Midbrain (tissue), 1 donor: ENCODE measurements at places on chromosomes 2 and 18.

GRCh38 chr18:58496937-58497336 is 132.0 kb downstream of the ALPK2 start:
- DNase-seq = no peak

DNA sequence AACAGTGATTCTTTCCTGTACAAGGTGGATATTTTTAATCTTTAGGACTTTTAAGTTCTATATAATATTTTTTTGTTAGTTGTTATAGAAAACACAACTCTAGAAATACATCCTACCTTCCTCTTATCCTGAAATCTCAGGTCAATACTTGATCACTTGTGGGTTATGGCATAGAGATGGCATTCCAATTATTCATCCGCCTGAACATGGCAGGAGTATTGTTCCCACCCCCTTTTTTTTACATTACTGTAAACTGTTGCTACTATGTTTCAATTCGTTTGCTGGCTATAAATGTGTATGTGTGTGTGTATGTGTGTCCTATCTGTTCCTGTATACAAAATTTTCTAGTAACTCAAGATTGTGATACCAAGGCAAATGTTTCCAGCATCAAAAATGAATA is 43.3 kb upstream of the FN1 start:
- DNase-seq = no peak

GRCh38 chr18:13900633-13901032 is 14.7 kb downstream of the MC2R start:
- DNase-seq = no peak

- DNase-seq = no peak
Observed at GRCh38 chr2:134260713-134261112, 6.8 kb downstream of the MGAT5 start.

DNA sequence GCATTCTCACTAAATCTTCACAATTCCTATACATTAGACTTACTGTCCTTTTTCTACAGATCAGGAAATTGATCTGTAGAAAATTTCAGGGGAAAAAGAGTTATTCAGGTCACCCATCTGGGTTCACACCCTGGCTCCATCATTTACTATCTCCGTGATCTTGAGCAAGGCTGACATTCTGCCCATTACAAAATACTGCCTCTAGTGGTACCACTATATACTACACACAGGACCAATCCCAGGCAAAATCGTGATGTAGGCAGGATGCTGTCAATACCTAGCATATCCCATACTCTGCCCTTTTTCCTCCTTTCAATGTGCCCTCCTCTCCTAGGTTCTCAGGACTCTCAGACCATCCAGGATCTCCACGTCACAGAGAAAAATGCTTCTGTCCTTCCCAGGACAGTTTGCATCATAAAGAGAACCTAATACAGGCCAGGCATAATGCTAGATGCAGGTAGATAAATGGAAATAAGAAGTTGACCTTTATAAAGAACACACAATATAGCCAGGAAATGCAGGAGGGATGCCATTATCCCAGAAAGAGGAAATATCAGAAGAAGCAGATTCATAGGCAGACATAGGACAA is 101.9 kb downstream of the CDH20 start:
- peak; percentile 10 for DNase-seq

DNA sequence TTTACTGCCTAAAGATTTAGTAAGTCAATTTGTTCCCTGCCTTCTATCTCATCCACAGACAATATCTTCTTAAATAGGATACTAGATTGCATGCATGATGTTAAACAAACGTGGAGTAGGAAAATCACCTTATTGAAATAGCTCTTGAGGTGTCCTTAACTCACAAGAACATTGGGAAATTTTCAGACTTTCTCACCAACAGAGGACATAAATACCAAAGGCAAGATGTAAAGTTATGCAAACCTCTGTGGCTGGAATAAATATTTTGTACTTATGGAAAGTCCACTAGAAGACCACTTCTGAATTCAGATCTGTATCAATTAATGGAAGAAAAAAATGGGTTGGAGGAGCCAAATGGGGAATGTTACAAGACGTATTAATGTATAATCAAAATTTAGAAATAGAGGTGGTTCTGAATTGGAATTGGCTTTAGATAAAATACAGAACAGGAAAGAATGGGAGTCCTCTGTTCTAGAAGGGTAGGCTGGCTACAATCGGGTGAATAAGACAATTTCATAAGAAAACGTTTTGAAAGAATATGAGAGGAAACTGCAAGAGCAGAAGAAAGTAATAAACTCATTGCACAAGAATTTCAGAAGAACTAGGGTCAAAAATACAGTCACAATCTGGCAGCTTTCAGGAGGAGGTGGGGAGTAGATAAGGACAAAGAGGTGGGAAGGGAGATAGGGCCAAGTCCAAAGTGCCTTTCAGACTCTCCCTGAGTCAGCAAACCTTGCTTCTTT is 69.3 kb upstream of the FN1 start:
- DNase-seq = no peak

- no peak for DNase-seq
Observed at GRCh38 chr2:23219666-23220065, 165.3 kb upstream of the KLHL29 start.

GRCh38 chr2:95390272-95390880 is 12.1 kb upstream of the FAHD2A start:
- no peak for DNase-seq

GRCh38 chr2:240787521-240788472 is 32.2 kb downstream of the KIF1A start:
- DNase-seq = no peak

DNA sequence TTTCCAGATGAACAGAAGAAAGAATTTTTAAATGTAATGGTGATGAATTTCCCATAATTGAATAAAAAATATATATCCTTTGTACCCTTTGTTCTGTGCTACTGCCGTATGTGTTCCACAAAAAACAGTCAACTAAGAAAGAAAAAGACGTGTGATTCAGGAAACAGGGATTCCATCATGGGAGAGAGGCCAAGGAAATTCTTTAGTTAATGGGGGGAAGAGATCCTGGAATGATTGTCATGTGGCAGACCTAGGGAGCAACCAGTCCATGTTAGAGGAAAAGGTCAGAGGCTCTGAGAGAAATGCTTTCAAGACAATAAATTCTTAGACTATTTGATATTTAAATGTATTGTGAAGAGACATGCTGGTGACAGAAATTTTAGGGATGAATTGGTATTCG is 76.6 kb downstream of the CPO start:
- DNase-seq = no peak

DNA sequence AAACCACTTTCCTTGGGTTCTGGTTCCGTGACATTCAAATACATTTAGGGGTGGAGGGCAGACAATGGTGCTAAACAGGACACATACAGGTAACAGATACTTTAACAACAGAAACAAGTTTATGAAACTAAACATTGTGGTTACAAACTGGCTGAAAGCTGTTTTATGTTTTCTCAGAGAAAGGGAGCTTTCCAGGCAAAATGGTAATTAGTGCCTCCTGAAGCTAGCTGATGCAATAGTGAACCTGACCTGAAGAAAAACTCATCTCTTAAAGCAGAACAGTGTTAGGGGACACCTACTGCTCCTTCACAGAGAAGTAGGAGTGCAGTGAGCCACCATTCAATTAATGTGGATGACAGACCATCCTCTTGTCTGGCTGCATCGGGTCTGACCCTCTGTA is 138.9 kb downstream of the CCDC148 start:
- no peak for DNase-seq

GRCh38 chr2:2333076-2333475 is 2.0 kb upstream of the MYT1L start:
- DNase-seq = no peak

GRCh38 chr2:232789082-232789481 is 12.7 kb upstream of the KCNJ13 start:
- no peak for DNase-seq

DNA sequence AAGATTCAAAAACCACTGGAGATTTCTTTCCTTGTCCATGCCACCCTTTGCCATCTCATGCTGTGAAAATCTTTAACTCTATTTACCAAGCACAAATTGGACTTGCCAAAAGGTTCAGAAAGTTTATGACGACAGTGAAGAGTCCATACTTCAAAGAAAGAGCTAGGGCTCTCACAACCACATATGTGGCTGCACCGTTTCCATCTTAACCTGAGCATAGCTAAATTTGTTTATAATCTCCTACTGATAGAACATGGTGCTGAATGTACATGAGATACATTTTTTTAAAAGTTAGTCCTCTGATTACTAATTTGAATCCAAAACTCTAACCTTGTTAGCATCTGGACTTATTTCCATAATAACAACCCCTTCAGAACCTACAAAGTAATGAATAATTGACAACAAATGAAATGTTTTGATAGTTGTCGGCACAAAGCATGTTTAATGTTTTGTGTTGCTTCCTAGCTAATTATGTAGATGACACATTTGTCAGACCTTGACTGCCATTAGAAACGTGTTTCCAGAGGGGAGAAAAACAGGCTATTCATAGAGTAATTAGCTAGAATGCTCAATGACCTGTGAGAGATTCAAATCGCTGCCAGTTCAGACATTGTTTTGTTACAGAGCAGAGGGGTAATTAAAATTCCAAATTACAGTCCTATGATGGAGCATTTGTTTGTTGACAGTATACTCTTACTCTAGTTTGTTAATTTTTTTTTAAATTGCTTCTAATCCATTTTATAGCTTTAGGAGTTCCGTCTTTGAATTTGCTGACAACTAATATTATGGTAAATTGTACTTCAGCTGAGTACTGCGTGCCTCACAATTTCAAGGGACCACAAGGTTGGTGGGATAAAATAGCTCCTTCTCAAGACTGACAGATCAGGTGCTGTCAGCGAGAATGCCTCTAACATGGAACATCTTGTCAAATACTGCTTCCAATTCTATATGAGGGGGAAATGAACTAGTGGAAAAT is 31.8 kb downstream of the ARHGAP15 start:
- DNase-seq = no peak

DNA sequence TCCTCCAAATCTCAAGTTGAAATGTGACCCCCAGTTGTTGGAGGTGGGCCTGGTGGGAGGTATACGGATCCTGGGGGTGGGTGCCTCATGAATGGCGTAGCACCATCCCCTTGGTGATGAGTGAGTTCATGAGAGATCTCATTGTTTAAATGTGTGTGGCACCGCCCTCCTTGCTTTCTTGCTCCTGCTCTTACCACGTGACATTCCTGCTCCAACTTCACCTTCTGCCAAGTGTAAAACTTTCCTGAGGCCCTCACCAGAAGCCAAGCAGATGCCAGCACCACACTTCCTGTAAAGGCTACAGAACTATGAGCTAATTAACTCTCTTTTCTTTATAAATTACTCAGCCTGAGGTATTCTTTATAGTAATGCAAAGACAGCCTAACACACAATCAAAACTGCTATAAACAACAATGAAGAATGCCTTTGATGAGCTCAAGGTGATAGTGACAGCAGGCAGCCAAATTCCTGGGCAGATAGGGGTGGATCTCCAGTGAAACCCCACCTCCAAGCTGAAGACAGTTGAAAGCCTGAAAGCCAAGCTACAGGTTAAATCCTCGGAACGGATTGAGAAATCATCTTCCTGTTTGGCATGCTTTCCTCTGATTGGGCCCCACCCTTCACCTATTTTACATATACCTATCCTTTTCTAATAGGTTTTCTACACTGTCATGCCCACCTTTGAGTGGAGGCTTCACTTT is 26.9 kb downstream of the MCEE start:
- DNase-seq = no peak

DNA sequence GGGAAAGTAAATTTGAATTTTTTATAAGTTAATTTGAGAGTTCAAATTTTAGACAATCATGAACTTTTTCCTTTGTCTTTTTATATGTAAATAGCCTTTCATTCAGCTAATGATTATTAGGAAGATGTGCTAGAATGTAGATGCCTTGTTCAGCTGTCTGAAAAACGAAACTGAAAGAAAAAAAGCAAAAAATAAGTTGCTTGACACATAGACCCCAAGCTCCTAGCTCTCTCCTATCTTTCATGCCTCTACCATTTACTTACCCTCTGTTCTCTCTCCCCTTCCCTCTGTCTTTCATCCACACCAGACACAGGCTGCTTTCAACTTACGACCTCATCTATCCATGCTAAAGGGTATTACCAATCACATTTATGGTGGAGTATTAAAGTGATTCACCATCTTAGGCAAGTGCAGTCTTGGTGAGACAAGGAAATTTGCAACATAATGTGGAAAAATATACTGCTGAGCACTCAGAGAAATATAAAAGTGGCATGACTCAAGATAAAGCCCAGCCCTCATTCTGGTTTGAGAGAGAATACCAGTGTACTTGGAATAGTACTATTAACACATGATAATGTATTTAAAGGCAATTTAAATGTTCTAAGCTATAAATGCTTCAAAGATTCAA is 425.6 kb downstream of the SUCLG1 start:
- no peak for DNase-seq

GRCh38 chr2:222577341-222577740 is 78.6 kb downstream of the FARSB start:
- DNase-seq = no peak

DNA sequence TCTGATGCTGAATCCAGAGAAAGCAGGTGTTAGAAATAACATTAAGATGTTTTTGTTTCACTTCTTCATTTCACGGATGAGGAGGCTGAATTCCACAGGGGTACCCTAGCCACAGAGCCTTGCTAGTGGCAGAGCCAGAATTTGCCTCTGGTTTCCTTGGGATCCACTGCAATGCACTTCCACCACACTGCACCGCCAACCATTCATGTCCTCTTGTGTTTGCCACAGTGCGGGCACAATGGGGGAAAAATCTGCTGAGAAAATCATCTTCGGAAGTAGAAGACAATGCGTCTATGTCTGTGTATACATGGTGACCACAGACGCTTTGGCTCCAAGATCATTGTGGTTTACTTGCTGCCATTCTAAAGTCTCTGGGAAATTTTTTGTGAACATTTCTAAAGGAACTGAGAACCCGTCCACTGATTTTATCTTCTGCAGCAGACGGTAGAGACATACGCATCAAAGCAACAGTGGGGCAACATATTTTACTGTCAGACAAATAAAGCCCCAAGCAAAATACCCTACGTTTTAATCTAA is 14.9 kb downstream of the ICOS start:
- no peak for DNase-seq

DNA sequence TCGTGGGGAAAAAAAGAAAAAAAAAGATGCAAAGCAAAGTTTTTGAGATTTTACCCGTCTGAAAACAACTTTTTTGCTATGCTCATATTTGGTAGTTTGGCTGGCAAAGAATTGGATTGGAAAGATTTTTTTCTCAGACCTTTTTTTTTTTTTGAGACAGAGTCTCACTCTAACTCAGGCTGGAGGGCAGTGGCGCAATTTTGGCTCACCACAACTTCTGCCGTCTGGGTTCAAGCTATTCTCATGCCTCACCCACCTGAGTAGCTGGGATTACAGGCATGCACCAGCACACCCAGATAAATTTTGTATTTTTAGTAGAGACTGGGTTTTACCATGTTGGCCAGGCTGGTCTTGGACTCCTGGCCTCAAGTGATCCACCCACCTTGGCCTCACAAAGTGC is 56.3 kb upstream of the TANC1 start:
- no peak for DNase-seq
